ENCODE measurements at places on chromosomes 2 and 18. TPM values are rescaled to one million over a fixed set of nuclear protein-coding genes. Genes with fewer than 3 reads are reported as not detected.

- DNase-seq = peak; percentile 87
Measured at GRCh38 chr2:30447149-30448045, at the start of gene LCLAT1. Gene LCLAT1 (plus strand): TSS chr2:30447246. CDS start chr2:30525591, 78,345 bp downstream.

GRCh38 chr2:111164078-111164477 lies 43.4 kb downstream of the BCL2L11 start:
- no peak for DNase-seq

ERICH2 gene
- total RNA-seq = 1.7 TPM

CSRNP3 gene
- total RNA-seq = 1.3 TPM

PCARE gene
- 1.1 TPM for total RNA-seq
